Fibroblast of villous mesenchyme (primary cell): ENCODE measurements at places on chromosomes 3 and 15. TPM values are rescaled to one million over a fixed set of nuclear protein-coding genes. Genes with fewer than 3 reads are reported as not detected.

GRCh38 chr3:55805169-55805568, 318.1 kb upstream of the WNT5A start:
- no peak for DNase-seq

GRCh38 chr3:44104043-44104442, 137.6 kb upstream of the TOPAZ1 start:
- DNase-seq, result no peak

The NPAP1 gene
- total RNA-seq, result not detected in 2 replicates

The GP5 gene
- 0.32 TPM in 1 of 2 replicates, not detected in the other for total RNA-seq

The GCNT3 gene
- under 0.01 TPM in 2 replicates for total RNA-seq
